Thoracic aorta (tissue), 2 donors: ENCODE measurements at places on chromosomes 1 and 21. TPM values are rescaled to one million over a fixed set of nuclear protein-coding genes. Genes with fewer than 3 reads are reported as not detected.

GRCh38 chr1:41240781-41241353 lies 1.2 kb downstream of the SCMH1 start:
- peak overlapping the region; percentile 92 for H3K4me3 ChIP-seq
- peak overlapping the region; percentile 96 for H3K27ac ChIP-seq
- DNase-seq = no peak
- H3K27me3 ChIP-seq = no peaks in the 10 kb centered on the region

DNA sequence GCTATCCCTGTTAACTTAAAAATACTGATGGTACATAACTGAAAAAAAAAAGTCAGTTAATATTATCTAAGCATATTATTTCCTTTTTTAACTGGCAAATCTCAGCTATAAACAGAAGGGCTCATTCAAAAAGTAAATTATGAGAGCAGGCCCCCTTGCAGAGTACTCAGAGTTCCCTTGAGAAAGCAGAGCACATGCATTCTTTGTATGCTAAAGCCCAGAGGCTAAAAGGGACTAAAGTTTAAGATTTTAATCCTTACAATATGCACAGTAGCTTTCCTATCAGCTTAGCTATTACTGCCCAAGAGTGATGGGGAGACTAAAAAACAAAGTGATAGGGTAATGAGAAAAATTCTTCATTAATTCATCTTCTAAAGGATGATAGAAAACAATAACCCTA lies 18.5 kb downstream of the SLC16A1 start:
- peaks cover 20% of the 10 kb centered on the region for H3K4me1 ChIP-seq
- no peak overlapping the region for H3K27ac ChIP-seq
- H3K36me3 ChIP-seq = no peaks in the 10 kb centered on the region
- DNase-seq = no peak

DNA sequence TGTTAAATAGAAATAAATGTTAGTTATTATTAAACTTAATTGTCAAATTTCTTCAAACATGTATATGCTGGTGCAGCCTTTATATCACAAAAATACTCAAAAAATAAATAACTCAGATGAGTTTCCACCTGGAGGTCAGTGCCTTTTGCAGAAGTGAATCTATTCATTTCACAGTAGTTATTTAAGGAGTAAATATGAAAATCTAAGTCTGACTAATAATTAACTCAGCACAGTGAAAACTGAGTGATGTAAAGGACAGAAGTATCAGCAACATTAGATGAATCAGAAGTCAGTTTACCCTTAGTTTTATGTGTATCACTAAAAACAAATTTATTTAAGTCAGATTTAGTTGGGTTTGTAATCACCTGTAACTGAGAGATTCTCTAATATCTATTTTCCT lies 2135.4 kb downstream of the MRPL39 start:
- H3K4me1 ChIP-seq = no peaks in the 10 kb centered on the region
- H3K36me3 ChIP-seq = no peaks in the 10 kb centered on the region
- DNase-seq = no peak
- no peak overlapping the region for H3K4me3 ChIP-seq
- H3K27me3 ChIP-seq = no peaks in the 10 kb centered on the region

GRCh38 chr1:204152310-204153044 lies 633 bp upstream of the ETNK2 start:
- no peaks in the 10 kb centered on the region for H3K36me3 ChIP-seq
- DNase-seq = no peak
- H3K27me3 ChIP-seq = no peaks in the 10 kb centered on the region
- peak overlapping the region; percentile 63 for H3K27ac ChIP-seq

DNA sequence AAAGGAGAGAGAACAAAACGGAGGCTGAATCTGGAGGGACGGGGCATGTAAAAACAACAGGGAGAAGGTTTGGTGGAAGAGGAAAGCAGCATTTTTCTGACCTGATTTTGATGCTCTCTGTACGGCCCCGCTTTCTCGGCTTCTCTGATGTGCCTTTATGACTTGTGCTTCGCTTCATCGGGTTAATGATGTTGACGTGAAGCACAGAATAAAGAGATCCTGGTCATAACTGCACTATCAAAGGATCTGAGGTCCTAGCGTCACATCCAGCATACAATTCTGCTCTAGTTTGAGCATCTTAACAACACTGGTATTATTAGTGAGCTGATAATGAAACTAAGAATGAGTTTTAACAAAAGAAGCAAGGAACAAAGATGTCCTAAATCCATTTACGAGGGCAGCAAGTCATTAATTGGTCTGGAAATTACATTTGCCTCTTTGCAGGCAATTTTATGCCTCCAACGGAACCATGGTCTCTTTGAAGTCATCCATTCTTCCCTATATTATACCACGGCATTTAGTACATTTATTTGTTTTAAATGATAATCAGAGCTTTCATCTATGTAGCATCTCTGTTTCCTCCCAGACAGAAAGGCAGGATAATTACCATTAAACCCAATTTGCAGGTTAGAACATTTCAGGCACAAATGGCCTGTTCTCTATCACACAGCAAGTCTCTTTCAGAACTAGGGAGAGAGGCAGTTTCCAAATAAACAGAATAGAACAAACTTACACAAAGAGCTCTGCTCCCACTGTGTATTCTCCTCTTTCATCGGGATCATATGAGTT lies 45.3 kb upstream of the B3GALNT2 start:
- H3K27ac ChIP-seq = no peak overlapping the region
- no peak for DNase-seq
- no peaks in the 10 kb centered on the region for H3K27me3 ChIP-seq
- H3K4me3 ChIP-seq = no peak overlapping the region
- no peaks in the 10 kb centered on the region for H3K36me3 ChIP-seq

The CITED4 gene
- 53.5 TPM for total RNA-seq

GRCh38 chr1:209534496-209535250 lies 48.8 kb upstream of the CAMK1G start:
- no peaks in the 10 kb centered on the region for H3K4me1 ChIP-seq
- H3K27me3 ChIP-seq = no peaks in the 10 kb centered on the region
- no peak overlapping the region for H3K27ac ChIP-seq
- H3K36me3 ChIP-seq = no peaks in the 10 kb centered on the region
- no peak overlapping the region for H3K4me3 ChIP-seq

- H3K27ac ChIP-seq = no peak overlapping the region
- H3K4me3 ChIP-seq = no peak overlapping the region
- no peak for DNase-seq
- H3K4me1 ChIP-seq = no peaks in the 10 kb centered on the region
Measured at GRCh38 chr21:43369124-43369523, 57.8 kb downstream of the SIK1 start.

The SASS6 gene
- 3.2 TPM for total RNA-seq

DNA sequence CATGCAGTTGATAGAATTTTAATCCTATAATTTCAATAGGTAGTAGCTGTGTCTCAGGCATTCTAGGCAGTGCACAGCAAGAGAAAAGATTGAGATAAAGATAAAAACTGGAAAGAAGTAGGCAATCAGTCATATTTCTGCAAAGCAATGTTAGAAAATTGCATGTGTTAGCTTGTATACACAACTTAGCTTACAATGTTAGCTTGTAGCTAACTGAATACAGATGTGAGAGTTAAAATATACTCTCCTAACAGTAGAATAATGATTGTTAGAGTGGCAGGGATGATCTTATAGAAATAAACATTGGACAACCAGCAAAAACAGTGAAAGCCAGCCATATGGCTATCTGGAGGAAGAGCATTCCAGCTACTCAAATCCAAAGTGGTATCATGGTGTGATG lies 29.0 kb downstream of the PTPRC start:
- no peaks in the 10 kb centered on the region for H3K36me3 ChIP-seq
- H3K4me3 ChIP-seq = no peak overlapping the region
- H3K27me3 ChIP-seq = no peaks in the 10 kb centered on the region
- H3K4me1 ChIP-seq = no peaks in the 10 kb centered on the region
- H3K27ac ChIP-seq = no peak overlapping the region
- no peak for DNase-seq

GRCh38 chr1:184941410-184941733 lies 32.9 kb downstream of the NIBAN1 start:
- no peak overlapping the region for H3K4me3 ChIP-seq
- peaks cover 88% of the 10 kb centered on the region for H3K4me1 ChIP-seq
- H3K36me3 ChIP-seq = no peaks in the 10 kb centered on the region
- no peaks in the 10 kb centered on the region for H3K27me3 ChIP-seq
- H3K27ac ChIP-seq = no peak overlapping the region
- no peak for DNase-seq

DNA sequence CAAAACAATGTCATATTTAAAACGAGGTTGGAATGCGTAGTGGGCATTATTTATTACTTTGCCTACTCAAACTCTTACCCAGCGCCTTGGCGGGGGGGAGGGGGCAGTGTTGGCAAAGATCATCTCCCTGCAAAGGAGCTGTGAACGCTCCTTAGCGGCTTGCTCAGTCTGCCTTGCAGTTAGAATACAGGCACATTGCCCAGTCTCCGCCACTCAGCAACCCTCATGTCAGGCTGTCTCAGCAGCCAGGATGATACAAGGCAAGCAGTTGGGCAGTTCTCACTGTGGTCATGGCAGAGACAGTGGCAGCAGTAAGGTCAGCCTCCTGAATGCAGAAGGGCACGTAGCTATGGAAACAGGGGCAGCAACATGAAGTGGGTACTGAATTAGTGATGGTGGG lies 170.4 kb upstream of the KCNK2 start:
- no peak overlapping the region for H3K4me3 ChIP-seq
- H3K4me1 ChIP-seq = no peaks in the 10 kb centered on the region
- DNase-seq = no peak
- no peaks in the 10 kb centered on the region for H3K27me3 ChIP-seq
- H3K27ac ChIP-seq = no peak overlapping the region

The OR2T4 gene
- not detected for total RNA-seq

- no peak overlapping the region for H3K27ac ChIP-seq
- no peaks in the 10 kb centered on the region for H3K36me3 ChIP-seq
- no peak overlapping the region for H3K4me3 ChIP-seq
- no peaks in the 10 kb centered on the region for H3K4me1 ChIP-seq
- DNase-seq = no peak
Measured at GRCh38 chr1:97499667-97500066, 421.2 kb downstream of the DPYD start.

- no peaks in the 10 kb centered on the region for H3K36me3 ChIP-seq
- H3K27ac ChIP-seq = no peak overlapping the region
- no peak for DNase-seq
- H3K27me3 ChIP-seq = no peaks in the 10 kb centered on the region
Measured at GRCh38 chr1:57164584-57164983, 198.8 kb upstream of the C8B start.

- H3K27me3 ChIP-seq = no peaks in the 10 kb centered on the region
- H3K4me1 ChIP-seq = no peaks in the 10 kb centered on the region
- no peak overlapping the region for H3K4me3 ChIP-seq
- no peaks in the 10 kb centered on the region for H3K36me3 ChIP-seq
- H3K27ac ChIP-seq = no peak overlapping the region
Measured at GRCh38 chr1:96587222-96587621, 134.4 kb upstream of the PTBP2 start.

- H3K27ac ChIP-seq = no peak overlapping the region
- H3K36me3 ChIP-seq = no peaks in the 10 kb centered on the region
- H3K4me1 ChIP-seq = peaks cover 22% of the 10 kb centered on the region
Measured at GRCh38 chr21:33075128-33075527, 5.2 kb downstream of the OLIG1 start.

The LCE3E gene
- not detected for total RNA-seq

The CHI3L2 gene
- total RNA-seq = 5.9 TPM

The SERPINC1 gene
- not detected for total RNA-seq

The CR1L gene
- total RNA-seq = not detected

- no peak overlapping the region for H3K4me3 ChIP-seq
- H3K4me1 ChIP-seq = no peaks in the 10 kb centered on the region
- no peak for DNase-seq
- no peaks in the 10 kb centered on the region for H3K27me3 ChIP-seq
- no peaks in the 10 kb centered on the region for H3K36me3 ChIP-seq
- no peak overlapping the region for H3K27ac ChIP-seq
Measured at GRCh38 chr1:241253471-241253870, 103.5 kb downstream of the RGS7 start.

- H3K27me3 ChIP-seq = no peaks in the 10 kb centered on the region
- no peaks in the 10 kb centered on the region for H3K36me3 ChIP-seq
- H3K27ac ChIP-seq = no peak overlapping the region
- H3K4me3 ChIP-seq = no peak overlapping the region
Measured at GRCh38 chr1:53608676-53609075, 130.3 kb downstream of the GLIS1 start.

- H3K27me3 ChIP-seq = no peaks in the 10 kb centered on the region
- no peak for DNase-seq
- no peaks in the 10 kb centered on the region for H3K36me3 ChIP-seq
- H3K4me3 ChIP-seq = no peak overlapping the region
Measured at GRCh38 chr1:24875991-24876506, 54.0 kb downstream of the RUNX3 start.

- H3K27ac ChIP-seq = no peak overlapping the region
- no peak overlapping the region for H3K4me3 ChIP-seq
- no peaks in the 10 kb centered on the region for H3K4me1 ChIP-seq
- no peaks in the 10 kb centered on the region for H3K36me3 ChIP-seq
- no peaks in the 10 kb centered on the region for H3K27me3 ChIP-seq
Measured at GRCh38 chr1:198674009-198674408, 35.2 kb downstream of the PTPRC start.

- H3K4me3 ChIP-seq = no peak overlapping the region
- peaks cover 35% of the 10 kb centered on the region for H3K36me3 ChIP-seq
- H3K27ac ChIP-seq = no peak overlapping the region
Measured at GRCh38 chr1:3405974-3406867, 48.2 kb upstream of the ARHGEF16 start.

- peaks cover 17% of the 10 kb centered on the region for H3K27me3 ChIP-seq
- H3K4me3 ChIP-seq = peak within 1 kb of the TSS; percentile 41
- no peak within 1 kb of the TSS for H3K27ac ChIP-seq
- no peak for DNase-seq
- no peaks in the 10 kb centered on the region for H3K36me3 ChIP-seq
Measured at GRCh38 chr1:4653796-4654725, at the start of gene AJAP1. AJAP1 (plus strand) TSS chr1:4654609; CDS start chr1:4655426, 817 bp downstream.

DNA sequence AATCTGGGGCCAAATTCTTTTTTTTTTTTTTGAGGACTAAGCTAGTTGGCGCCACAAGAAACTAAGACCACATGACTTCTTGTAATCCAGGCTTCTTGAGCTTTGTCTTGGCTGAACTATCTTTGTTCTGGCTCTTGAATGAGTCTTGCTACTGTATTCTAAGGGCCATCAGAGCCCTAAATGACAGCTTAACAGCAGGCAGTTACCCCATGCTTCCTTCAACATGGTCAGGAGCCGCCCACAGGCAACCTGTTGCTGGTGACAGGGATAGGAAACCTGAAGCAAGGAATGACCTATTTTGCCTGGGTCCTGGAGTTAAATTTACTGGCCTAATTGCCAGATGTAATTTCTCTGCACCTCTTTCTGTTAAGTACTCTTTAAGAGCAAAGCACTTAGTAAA lies 188.2 kb upstream of the PLXNA2 start:
- H3K4me3 ChIP-seq = no peak overlapping the region
- H3K4me1 ChIP-seq = no peaks in the 10 kb centered on the region
- no peak for DNase-seq
- H3K27ac ChIP-seq = no peak overlapping the region

GRCh38 chr21:38330666-38331065 lies 73.9 kb downstream of the KCNJ15 start:
- H3K36me3 ChIP-seq = no peaks in the 10 kb centered on the region
- no peaks in the 10 kb centered on the region for H3K27me3 ChIP-seq
- no peaks in the 10 kb centered on the region for H3K4me1 ChIP-seq
- DNase-seq = no peak
- H3K4me3 ChIP-seq = no peak overlapping the region
- no peak overlapping the region for H3K27ac ChIP-seq

- H3K4me3 ChIP-seq = no peak overlapping the region
- H3K27ac ChIP-seq = no peak overlapping the region
- no peaks in the 10 kb centered on the region for H3K4me1 ChIP-seq
Measured at GRCh38 chr1:186976700-186977099, 148.0 kb downstream of the PLA2G4A start.
